NCI-H1417 treated with DMSO at 0.1 percent for 48 hours (cell line): ENCODE measurements at places on chromosomes 1 and 21.

DNA sequence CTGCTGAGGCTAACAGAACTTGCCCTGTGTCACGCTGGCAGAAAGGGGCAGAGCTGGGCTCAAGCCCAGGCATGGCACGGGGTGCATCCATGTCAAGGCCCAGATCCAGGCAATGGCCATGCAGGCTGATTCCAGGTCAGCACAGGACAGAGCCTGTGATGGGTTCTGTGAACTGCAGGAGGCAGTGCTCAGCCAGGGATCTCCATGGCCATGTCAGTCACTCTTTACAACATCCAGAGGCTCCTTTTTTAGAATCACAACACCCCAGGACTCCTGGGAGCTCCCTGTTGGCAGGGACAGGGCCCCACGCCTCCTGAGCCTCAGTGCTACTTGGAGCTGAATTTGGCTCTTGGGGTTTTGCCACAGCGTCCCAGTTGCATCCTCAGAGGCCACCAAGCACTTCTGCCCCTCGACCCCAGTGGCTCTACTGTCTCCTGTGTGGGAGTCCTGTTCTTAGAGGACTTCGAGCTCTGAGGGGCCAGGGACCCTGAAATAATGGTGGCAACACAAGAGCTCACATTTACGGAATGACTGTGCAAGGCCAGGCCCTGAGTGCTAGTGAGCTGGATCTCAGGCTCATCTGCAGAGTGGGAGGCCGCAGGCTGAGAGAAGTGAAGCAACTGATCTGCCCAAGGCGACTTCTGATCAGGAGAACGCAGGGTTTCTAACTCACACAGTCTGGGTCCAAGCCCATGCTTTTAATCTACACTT is 211.5 kb downstream of the TRABD2B start:
- no peak for DNase-seq

DNA sequence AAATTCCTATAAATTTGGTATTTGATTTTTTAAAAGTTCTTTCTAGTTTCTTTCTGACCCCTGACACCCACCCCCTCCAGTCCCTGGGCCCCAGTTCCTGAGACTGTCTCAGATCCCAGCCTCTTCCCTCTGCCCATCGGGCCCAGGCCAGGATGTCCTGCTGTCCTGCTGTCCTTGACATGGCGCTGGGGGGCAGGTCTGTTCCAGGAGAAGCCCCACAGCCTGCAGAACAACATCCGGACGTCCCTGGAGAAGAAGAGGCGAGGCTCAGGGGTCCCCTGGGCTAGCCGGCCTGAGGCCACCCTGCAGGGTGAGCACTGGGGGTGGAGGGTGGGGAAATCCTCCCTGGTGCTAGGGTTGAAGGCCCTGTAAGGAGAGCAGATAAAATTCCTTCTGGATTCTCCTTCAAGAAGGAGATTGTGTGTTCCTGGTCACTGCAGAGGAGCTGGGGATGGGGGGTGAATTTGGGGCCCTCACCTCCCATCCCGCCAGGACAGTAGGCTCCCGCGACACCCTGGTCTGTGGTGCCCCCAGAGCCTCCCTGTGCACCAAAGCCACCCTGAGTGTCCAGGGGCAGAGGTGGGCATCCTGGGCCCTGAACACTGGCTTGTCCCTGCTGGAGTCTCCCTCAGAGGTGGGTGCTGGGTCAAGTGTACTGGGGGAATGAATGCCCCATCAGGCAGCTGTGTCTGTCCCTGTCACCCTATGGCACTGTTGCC is 45.0 kb downstream of the DISP3 start:
- no peak for DNase-seq

DNA sequence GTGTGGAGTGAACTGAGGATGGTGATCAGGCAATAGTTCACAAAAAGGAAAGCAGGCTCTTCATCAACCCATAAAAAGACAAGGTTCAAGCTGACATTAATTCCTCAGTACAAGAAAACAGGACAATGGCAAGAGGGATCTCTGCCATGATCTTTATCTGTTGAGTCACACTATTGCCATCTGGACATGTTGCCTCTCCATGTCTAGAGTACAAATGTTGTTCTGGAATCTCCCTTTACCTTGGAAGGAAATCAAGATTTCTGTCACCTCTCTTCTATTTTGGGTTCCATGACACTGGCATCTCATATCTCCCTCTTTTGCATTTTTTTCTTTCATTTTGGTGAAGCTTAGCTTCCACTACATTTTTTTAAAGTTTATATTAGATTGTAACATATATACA is 329.1 kb downstream of the USP25 start:
- no peak for DNase-seq

DNA sequence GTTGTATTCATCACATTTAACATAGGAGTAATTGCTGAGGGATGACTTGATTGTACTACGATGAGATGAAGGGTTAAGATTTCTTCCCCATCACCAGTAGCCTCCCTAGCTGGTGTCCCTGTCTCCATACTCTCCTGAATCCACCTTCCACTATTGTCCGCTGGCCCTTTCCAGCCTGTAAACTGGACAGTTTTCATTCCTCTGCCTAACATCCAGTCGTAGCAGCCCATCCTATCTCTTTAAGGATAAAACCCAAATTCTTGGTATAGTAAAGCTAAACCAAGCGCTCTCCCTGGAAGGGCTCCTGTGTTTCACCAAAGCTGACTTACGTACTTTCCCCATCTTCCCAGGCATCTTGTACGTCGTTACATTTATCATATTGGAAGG is 670 bp downstream of the COX20 start:
- DNase-seq: peak; percentile 5

DNA sequence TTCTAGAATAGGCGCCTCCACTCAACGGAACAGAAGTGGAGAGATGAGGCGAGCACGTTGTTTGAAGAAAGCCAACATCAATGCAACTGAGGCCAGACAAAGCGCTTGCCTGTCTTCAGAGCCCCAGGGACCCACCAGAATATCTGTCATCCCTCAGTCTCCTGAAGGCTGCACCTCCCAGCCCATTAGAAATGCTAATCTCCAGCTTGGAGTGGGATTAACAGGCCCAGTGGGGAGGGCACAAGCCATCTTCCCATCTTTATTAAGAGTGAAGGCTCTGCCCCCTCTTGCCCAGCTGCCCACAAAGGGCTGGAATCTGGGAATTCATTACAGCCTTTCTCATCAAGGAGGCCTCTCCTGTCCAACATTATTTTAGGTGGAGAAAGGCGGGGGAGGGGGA is 16.8 kb upstream of the CNTN2 start:
- no peak for DNase-seq

DNA sequence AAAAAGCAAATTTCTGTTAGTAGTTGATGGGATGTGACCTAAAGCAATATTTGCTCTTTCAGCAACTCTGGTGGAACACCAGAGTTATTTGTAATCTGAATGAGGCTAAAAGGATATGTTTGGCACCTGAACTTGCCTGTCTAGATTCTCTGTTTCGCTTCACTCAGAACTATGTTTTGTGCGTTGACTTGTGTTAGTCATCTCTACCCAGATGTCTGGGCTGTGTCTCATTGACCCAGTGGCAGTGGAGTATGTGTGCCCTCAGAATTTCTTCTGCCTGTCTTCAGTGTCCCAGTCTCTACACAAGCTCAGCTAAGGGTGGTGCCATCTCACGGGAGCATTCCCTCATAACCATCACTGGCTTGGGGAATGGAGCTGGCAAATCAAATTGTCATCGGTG is 13.9 kb downstream of the KCNK1 start:
- DNase-seq: no peak

- peak; percentile 36 for DNase-seq
These were observed 6.2 kb upstream of the EFCAB14 start for GRCh38 chr1:46724991-46725735.

- no peak for DNase-seq
These were observed 29.4 kb upstream of the IFNLR1 start for GRCh38 chr1:24216276-24217074.

- DNase-seq: no peak
These were observed 185.2 kb downstream of the LEPR start for GRCh38 chr1:65605621-65606020.

DNA sequence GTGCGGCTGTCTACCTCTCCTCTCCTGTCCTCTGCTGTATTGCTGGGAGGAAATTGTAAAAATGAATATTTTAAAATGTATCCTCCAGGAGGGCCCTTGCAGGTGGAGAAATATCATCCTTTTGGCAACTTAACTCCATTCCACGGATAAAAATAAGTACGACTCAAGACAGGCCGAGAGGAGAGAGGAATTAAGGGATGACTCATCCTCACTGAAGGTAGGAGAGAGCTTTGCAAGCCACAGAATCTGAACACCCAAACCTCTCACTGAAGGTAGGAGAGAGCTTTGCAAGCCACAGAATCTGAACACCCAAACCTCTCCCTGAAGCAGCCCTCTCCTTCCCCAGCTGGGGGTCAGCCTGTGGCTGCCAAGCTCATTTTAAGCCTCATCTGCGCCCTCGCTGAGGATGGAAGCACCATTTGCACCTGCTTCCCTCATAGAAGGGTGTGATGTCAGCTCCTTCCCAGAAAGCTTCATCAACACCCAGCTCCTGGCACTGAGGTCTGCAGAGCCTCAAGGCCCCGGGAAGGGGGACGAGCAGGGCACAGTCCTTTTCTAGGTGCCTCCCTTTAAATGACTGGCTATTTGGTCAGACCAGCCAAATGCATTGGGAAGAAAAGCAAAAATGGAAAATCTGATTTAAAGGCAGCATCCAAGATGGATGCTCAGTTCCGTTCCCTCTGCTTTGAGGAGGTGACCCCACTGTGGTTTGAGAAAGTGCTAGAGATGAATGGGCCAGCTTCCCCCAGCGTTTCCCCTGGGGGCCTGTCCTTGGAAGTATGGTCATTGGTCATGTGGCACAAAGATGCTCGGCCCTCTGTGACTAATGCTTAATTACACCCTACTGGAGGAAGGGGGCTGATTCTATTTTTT is 12.9 kb upstream of the SELENON start:
- no peak for DNase-seq

DNA sequence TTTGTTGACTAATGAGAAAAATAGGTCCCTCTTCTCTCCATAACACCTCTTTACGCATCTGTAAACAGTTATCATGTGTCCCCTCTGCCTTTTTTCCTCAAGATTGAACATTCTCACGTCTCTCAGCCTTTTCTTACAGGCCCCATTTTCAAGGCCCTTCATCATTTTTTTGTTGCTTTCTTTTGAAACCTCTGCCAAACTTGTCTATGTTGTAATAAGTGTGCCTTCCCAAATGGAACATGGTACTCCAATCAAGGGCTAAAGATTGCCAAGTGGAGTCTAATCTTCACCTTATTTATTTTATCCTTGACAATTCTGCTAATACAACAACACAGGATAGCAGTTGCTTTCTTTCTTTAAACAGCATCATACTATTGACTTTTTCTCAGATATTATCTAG is 280.3 kb downstream of the USH2A start:
- no peak for DNase-seq

- no peak for DNase-seq
These were observed 64.1 kb upstream of the SLC25A33 start for GRCh38 chr1:9475061-9475627.

DNA sequence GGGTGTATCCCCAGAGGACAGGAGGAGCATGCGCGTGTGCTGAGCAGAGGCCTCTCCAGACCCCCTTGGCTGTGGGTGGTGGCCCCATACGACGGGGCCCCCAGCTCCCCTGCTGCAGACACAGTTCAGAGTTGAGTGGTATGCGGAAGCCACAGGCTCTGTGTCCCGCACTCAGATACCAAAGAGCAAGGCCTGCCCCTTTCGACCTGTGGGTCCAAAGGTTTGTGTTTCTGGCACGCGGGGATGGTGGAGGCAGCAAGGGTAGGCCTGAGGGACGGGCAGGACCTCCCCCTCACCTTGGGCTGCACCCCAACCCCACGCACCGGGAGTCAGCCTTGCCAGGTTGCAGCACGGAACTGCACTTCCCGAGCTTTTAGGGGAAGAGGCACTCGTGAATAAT is at the start of gene KCNAB2:
TSS of gene KCNAB2 (plus strand) at position 328 of the 400 bp plus-strand sequence. CDS start 5,649 bp downstream, outside the sequence.
- no peak for DNase-seq

- no peak for DNase-seq
These were observed 38.0 kb upstream of the SERBP1 start for GRCh38 chr1:67468066-67468718.

GRCh38 chr1:168830562-168830961 is 101.6 kb upstream of the DPT start:
- DNase-seq: no peak

- DNase-seq: no peak
These were observed 506.5 kb downstream of the SMYD3 start for GRCh38 chr1:246000638-246001015.

DNA sequence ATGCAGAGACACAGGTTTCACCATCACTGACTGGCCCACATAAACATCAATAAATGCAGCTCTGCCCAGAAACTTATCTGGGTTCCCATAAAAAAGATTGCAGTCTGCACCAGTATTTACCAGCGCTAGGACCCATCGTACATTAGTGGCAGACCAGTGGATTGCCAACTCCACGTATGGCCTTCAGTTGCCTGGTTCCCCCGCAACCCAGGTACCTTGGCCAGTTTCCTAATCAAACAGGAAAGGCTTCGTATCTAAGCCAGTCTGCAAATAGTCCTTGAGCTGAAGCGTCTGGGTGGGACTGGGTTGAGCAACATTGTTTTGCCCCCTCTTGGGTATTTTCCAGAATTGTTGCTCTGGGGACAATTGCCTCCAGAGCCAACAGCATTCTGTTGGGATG is 1639.3 kb downstream of the MRPL39 start:
- no peak for DNase-seq

DNA sequence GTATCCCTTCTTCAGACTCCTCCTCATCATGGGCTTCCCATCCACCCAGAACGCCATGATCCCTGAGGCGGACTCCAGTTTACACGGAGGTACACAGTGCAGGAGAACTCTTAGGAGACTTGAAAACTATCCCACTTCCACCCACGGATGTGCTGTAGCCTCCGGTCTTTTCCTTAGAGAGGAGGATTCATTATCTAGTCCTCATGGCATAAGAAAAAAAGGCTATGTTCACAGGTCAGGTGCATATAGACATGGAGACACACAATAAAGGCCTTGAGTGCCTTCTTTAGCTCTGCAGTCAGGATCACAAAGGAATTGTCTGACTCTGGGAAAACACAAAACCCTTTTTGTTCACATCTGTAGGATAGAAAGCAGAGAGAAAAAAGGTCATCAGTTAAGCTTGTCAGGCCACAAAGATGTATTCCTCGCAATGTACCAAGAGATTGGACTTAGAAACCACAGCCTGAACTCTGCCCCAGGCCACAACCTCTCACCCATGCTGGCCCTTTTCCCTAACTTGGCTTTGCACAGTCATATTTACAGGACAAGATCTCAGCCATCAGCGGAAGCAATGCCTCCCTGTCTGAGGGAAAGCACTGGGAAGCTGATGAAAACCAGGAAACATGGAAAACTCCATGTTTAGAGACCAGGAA is 9.0 kb downstream of the CRP start:
- DNase-seq: no peak

- DNase-seq: no peak
These were observed 128.8 kb upstream of the COA6 start for GRCh38 chr1:234244482-234244881.
